AML-193 (cell line): ENCODE measurements at places on chromosomes 13 and 19.

- DNase-seq = no peak
Measured at GRCh38 chr13:54175466-54175865, 1146.9 kb downstream of the OLFM4 start.

DNA sequence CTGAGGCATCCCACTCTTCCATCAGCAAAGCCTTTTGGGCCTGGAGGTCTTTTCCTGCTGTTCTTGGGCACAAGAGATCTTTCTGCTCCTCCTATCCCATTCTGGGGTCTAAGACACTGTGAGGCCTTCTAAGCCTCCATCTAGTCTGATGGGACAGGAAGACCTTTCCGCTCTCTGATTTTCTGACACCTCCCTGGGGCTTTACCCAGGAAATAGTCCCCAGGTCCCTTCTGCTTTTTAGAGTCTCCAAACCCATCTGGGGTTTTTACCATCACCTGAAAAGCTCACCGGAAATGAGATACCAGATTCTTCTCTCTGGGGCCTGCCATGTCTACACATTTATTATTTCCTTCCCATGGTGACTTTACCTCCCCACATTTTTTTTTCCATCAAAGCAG, 21.1 kb downstream of the CLEC17A start:
- DNase-seq = no peak

DNA sequence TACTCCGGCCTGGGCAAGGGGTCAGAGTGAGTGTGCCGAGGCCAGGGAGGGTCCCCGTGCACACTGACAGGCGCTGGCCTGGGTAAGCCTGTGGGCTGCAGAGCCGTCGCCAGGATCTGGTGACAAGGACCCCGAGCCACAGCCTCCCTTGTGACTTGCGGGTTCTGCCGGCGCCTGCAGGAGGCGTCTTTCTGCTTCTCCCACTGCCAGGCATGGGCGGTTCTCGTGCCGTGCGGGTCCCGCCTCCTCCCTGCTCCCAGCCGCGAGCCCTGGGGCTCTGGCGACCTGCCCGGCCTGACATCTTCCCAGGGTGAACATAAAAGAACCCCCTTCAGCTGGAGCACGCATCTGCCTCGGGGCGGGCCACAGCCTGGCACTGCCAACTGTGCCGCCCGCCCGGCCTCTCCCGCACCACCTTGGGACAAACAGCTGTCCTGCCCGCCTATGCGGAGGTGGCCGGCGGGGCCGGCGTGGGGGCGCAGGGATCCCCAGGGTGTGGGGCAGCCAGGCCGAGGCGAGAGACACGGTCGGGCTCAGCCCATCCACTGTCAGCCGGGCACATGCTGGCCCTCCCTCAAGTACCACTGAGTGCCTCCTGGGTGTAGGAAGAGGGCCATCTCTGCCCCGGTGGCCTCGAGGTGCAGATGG, 1.5 kb upstream of the HCN2 start:
- DNase-seq = peak; percentile 76

GRCh38 chr13:108657519-108657918, 28.1 kb downstream of the MYO16 start:
- no peak for DNase-seq

DNA sequence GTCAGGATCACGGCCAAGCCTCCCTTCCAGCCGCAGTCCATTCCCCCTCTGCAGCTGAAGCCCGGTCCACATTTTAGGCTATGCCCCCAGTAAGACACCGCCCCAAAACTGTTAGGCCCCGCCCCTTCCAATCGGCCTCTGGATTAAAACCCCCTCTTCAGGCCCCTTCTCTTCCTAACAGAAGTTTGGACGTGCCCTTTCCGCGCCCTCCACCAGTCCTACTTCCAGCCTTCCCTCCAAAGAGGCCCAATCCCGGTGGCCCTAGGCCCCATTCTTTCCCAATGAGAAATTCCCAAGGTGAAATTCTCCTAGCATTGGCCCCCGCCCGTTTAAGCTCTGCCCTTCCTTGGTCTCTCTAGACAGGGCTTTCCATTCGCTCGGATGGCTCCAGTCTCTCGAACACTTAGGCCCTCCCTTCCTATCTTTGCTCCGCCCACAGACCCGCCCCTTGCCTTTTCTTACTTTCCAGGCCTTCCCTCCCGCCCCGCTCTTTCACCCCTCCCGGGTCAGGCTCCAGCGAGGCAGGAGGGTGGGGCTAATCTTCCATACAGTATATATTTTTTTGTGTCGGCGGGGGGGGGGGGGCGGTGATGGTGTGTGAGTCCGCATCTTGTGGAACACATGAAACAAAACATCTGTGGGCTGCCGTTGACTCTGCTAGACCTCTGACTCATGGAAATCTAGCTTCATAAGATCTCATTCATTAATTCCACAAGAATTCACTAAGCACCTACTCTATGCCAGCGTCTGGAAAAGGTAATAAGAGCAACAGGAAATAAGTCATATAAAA, 13.6 kb downstream of the LTBP4 start:
- no peak for DNase-seq

GRCh38 chr19:21698215-21698614, 69.2 kb downstream of the ZNF100 start:
- DNase-seq = peak; percentile 65

DNA sequence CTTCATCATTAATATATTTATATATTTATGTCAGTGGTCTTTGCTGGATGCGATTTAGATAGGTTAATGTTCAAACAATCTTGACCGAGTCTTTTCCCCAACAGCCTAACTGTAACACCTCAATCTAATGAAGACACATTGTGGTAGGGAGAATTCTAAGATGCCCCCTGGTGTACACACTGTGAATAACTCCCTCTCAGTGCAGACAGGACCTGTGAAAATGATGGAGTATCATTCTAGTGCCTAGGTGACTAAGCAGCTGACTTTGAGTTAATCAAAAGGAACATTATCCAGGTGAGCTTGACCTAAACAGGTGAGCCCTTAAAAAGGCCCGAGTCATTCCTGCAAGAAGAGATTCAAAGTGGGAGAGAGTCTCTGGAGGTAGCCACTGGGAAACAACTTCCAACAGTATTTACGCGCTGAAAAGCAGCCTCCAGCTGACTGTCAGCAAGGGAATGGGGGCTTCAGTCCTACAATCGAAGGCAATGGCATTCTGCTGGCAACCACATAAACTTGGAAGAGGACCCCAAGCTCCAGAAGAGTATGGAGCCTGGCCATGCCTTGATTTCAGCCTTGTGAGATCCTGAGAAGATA, 28.0 kb upstream of the KBTBD7 start:
- peak; percentile 72 for DNase-seq

DNA sequence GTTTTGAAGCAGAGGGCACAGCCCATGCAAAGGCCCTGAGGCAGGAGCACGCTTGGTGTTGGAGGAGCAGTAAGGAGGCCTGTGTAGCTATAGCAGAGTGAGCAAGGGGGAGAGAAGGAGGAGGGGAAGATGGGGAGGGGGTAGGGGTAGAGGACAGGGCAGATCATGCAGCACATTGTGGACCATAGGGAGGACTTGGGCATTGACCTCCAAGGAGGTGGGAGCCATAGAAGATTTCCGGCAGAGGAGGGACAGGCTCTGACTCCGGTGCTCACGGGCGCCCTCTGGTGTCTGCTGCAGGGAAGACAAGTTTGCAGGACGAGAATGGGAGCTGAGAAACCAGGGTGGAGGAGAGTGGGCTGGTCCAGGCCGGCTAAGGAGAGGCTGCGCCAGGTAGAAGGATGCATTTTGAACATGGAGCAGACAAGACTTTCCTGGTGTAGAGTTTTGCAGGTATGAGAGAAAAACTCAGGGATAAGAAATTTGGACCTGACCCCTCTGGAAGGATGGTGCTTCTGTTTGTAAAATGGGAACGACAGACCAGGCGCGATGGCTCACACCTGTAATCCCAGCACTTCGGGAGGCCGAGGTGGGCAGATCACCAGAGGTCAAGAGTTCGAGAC, 13.7 kb upstream of the CREB3L3 start:
- peak; percentile 57 for DNase-seq

- no peak for DNase-seq
Measured at GRCh38 chr13:73141292-73141771, 82.5 kb downstream of the KLF5 start.

DNA sequence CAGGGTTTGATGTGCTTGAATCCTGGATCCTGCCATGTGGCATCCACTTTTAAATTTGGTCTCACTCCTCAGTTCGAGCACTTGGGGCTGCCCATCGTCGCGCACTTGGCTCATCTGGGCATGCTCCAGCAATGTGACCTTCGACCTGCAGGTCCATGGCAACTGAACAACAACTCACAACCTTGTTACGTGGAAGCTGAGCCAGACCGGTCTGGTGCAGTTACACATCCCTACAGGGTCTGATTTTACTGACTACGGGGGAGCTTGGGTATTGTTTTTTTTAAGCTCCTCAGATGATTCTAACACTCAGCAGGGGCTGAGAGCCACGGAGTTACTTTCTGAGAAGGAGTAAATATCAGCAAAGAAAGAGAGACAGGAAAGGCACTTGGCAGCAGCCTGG, 769.6 kb downstream of the UQCRFS1 start:
- DNase-seq = no peak

DNA sequence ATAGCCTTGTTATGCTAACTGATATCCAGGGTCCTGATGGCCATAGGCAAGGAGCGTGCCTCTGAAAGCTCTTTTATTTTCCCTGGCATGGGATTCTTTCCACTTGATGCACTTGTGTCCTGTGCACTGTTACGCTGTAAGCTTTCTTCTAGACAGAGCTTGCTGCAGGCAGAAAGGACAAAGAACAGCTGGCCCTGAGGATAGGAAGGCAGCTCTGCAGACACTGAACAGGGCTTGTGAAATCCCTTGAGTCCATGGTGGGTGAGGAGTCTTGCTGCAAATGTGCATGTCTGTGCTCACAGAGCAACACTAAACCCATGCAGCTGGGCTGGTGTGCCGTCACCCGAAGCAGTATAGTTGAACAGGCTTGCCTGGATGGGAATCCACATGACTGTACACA, 126.6 kb downstream of the AKAP11 start:
- DNase-seq = no peak

GRCh38 chr13:40409278-40409677, 257.2 kb downstream of the FOXO1 start:
- DNase-seq = no peak

DNA sequence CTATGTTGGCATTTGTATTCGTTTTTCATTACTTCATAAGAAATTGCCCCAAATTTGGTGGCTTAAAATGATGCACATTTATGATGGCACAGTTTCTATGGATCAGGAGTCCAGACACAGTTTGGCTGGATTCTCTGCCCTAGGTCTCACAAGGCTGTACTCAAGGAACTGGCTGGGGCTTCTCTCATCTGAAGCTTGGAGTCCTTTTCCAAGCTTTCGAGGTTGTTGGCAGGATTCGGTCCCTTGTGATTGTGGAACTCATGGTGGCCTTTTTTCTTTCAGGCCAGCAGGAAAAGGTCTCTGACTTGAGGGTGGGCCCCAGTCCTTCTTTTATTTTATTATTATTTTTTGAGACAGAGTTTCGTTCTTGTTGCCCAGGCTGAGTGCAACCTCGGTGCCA, 23.8 kb downstream of the LRCH1 start:
- DNase-seq = no peak

GRCh38 chr19:7722231-7722651, 9.7 kb downstream of the CLEC4G start:
- DNase-seq = no peak

GRCh38 chr13:30256713-30257467, 50.5 kb downstream of the KATNAL1 start:
- peak; percentile 14 for DNase-seq

DNA sequence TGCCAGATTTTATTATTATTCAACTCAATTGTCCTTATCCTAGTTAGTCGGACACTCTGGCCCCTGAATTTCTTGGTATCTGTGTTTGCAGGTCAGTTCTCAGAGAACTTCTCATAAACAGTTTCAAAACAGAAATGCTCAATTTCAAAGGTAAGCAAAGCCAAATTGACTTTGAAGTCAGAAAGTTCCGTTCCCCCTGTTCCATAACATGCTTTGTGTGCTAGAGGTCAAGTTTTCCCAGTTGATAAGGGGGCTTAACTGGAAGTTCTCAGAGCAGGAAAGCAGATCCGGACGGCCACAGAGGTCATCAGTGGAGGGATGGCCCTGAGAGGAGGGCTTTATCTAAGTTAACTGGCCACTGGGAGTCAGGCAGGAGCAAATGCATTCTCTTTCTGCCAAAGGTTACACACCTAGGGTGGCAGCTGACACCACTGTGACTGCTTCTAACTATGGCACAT, 417.2 kb downstream of the COG6 start:
- DNase-seq = no peak
